ENCODE measurements at places on chromosomes 4 and X.
A peak's percentile ranks its signal among the peaks of the same experiment; 100 is the strongest.

- DNase-seq, result no peak
Observed at GRCh38 chr4:165124488-165124887, 11.8 kb upstream of the TMEM192 start.

- no peak for DNase-seq
Observed at GRCh38 chr4:72442147-72442546, 126.9 kb downstream of the ADAMTS3 start.

- DNase-seq, result no peak
Observed at GRCh38 chrX:13223868-13224567, 95.8 kb downstream of the ATXN3L start.

DNA sequence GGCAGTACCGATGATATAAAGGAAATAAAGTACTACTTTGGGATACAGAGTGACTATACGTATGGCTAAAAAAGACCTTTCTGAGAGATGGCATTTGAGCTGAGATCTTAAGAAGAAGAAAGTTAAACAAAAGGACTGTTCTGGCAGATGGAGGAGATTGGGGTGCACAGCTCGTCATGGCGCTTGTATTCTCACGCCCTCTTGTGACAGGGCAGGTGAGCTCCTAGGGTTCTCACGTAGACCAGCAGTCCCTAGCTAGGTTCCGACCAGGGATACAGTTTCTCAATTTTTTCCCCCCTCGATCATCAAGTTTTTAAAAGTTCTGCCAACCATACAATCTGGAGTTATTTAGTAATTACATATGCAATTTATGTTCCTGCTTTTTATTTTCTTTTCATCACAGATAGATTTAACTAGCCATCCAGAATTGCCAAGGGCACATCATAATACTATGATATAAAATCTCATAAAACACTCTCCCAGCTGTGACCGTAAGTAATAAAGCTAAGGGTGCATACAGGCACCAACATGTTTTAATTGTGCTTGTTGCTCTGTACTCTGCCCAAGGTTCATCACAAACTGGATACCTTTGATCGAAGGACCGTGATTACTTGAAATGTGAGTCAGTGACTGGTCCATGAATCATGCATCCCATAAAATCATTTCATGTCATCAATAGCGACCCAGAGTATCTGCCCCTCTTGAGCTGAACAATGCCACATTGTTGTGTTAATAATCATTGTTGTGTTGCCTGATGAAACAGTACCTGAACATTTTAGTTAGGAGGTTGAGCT, 69.4 kb upstream of the ZNF518B start:
- no peak for DNase-seq

DNA sequence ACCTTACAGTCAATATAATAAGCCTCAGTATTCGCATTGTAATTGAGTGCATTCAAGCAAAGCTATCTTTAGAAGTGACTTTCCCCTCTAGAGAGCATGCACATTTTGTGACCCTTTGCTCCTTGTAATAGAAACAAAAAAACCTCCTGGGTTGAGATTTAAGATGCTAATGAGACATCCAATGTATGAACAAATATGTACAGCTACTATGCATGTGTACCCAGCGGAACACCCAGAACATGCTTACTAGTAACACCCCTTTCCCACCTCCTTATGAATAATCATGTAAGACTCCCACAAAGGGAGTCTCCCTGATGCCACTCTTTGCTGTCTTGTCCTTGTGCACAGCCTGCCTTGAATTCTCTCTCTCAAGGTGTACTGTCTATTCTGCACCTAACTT, 205.5 kb downstream of the PRR32 start:
- no peak for DNase-seq

DNA sequence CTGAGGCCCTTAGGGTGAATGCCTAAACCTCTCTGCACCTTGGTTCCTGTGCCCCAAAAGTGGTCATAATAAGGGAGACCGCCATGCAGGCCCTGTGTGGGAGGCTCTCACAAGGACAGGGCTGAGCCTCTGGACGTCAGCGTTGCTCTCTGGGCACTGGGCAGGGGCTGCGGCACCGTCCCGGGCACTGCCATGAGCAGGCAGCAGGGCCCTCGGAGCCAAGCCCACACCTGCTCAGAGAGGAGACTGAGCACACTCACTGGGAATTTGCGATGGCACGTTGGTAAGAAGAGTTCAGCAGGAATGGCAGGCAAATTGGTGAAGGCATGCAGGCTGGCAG, 123.4 kb downstream of the HMX1 start:
- no peak for DNase-seq

- peak; percentile 83 for DNase-seq
Observed at GRCh38 chr4:1167244-1167949, 5.0 kb downstream of the SPON2 start.

- DNase-seq, result no peak
Observed at GRCh38 chrX:136879001-136879687, 1.4 kb downstream of the RBMX start.

GRCh38 chrX:154030266-154030665, 10.6 kb upstream of the IRAK1 start:
- no peak for DNase-seq

DNA sequence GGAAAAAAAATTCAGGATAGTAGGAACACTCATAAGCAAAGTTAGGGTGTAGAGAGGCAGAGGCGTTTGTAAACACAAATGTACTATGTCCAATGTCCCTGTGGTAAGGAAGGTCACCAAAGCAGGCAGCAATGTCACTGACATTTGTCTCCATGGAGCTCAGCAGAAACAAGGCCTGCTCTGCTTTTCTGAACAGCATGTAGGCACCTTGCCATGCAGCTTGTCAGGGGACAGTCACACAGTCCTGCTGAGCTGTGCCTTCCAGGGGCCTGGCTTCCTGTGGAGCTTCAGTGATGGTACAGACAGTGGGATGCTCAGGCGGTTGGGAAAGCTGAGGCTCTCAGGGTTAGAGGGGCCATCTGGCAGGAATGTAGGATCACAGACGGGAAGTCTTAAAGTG, 74.5 kb upstream of the HS3ST1 start:
- no peak for DNase-seq

GRCh38 chrX:476724-477075, 90.0 kb upstream of the PPP2R3B start:
- no peak for DNase-seq

GRCh38 chr4:101795704-101796103, 5.2 kb downstream of the BANK1 start:
- DNase-seq, result no peak

DNA sequence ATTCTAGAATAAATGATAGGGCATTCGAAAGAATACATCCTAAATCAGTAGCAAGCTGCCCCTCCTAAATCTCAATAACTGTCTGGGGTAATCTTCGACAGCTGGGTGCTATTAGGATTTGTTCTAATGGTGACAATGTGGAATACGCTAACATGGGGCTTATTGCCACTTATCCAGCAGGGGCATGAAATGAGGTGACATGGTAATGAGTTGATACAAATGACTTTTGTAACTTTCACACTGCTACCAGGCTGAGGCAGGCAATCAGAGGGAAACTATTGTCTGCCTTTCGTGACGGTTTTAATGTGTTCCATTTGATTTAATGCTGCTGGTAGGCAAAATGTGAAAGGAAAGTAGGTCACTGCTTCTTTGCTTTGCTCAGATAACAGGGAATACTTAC, 1047.4 kb upstream of the PABPC4L start:
- DNase-seq, result no peak

DNA sequence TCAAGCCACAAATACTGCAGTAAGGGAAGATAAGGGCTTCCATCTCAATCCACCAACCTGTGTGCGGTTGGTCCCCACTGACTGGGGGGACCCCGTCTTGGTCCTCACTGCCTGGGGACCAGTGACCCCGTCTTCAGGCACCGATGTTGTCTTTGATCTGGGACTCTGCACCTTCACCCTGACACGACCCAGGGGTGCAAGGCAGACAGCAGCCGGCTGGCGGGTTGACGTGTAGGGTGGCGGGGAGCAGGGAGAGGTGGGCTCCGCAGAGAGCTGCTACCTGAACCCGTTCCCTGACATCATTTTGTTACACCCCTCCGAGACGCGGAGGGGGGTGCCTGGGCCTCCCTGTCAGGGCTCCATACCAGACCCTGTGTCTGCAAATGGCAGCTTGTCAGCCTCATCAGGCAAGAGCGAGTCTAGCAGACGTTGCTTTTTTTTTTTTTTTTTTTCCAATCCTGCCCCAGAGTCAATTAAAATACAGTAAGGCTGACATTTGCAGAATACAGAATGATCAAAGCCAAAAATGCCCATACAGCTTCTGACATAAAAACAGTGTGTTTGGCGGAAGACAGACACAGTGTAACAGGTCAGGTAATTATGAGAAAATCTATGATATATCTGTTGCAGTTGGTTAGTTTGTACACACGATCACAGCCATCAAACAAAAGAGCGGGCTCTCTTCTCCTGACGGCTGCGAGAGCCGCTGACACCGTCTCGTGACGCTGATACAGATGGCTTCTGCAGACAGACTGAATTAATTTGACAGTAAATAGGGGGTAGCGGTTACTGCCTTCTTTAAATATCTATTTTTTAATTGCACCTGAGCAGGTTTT, 118.6 kb downstream of the CRLF2 start:
- no peak for DNase-seq

DNA sequence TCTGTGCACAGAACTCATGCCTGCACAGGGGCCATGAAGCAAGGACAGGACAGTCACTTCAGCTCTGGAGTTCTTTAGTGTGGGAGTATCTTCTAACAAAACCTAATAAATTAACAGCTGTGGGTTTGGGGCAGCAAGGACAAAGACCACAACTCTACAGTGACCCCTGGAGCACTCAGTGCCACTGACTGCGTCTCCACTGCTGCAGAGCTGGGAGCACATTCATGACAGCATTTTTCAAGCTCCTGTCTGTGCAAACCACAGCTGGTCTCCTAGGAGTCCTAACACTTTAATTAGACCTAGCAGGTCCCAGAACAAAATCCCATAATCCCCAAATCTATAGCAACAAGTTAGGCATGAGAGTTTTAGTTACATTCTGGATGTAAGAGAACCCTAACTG, 76.5 kb downstream of the RTL9 start:
- no peak for DNase-seq

DNA sequence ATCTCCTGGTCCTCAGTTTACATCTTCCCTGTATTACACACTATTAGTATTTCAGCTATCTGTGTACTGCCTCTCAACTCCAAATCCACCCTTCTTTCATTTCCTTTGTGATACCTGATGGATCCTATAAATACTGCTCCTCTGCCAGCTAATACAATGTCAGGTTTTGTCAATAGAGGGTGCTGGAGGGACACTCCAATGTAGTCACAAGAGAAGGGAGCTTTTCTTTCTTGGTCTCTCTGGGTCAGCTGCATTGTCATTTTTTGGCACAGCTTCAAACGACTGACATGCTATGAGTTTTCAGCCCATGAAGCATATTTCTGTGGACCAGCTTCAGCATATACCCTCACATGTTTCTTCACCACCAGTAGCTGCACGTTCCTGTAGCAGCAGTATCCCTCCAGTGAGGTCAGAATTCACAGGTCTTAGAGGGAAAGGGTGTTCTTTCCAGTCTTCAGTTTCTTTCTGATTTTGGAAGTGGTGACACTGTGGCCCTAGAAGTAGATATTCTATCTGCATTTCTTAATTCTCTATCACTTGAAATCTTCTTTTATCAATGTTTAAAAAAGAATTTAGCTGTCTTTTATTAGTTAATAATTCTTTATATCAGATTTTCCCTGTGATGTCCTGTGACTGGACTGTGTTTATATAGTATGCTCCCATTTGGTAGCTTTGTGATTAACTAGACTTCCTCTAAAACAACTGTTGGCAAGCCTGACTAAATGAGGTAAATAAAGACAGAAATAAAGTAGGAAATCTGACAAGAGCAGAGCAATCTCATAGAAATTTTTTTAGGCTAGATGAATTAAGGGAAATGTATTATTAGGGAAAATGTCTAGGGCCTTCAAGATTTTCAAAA, 60.6 kb downstream of the GABRA2 start:
- DNase-seq, result no peak

DNA sequence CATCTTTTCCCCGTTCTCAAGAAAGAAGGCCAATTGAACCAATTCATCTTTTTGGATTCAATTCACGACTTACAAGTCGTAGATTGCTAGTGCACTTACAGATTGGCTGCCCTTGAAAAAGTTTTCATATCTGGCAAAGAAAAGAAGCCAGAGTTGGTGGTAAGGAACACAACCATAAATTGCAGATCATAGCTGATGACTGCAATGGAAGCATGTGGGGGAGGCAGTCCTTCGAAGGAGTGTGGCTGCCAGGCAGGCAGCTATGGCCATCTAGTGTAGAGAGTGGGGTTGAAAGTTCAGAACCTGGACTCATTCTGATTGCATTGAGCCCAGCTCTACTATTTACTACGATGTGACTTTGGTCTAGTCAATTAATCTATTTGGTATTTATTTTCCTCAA, 4.5 kb downstream of the GPM6A start:
- DNase-seq, result no peak

GRCh38 chrX:38817004-38817703, 15.9 kb downstream of the MID1IP1 start:
- no peak for DNase-seq

DNA sequence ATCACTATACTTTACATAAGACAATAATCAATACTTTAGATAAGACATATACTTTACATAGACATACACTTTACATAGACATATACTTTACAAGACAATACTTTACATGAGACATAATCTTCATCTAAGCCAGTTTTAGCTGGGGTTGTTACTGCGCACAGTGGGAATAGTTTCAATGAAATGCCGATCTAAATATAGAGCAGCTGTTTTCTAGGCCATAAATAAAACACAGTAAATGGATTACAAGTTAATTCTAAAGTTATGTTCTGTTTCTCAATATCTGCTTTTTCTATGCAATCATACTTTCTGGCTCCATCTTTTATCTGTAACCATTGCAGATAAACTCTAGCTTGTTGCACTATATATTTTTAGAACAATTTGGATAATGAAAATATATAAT, 1470.6 kb upstream of the PABPC4L start:
- no peak for DNase-seq

- DNase-seq, result no peak
Observed at GRCh38 chrX:136055651-136056221, 70.5 kb downstream of the SLC9A6 start.

DNA sequence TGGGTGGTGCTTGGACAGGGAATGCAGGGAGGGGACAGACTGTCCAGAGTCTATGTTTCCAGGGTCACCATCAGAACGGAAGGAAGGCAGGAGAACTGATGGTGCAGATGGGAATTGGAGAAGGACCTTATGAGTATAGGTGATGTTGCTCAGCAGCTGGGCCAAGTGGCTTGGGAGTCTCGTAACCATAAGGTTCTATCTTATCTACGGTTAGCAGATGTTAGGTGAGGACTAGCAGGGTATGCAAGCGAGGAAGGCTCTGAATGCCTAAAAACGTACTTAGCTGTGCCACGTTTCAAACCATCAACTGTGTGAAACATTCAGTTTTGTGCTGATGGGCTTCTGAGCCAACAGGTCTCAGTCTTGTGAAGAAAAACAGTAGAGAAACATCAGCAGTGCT, 22.4 kb downstream of the MAGEA9 start:
- no peak for DNase-seq

- DNase-seq, result no peak
Observed at GRCh38 chr4:3639613-3640586, 107.7 kb upstream of the LRPAP1 start.
